ENCODE measurements at places on chromosomes 3 and 15.

- DNase-seq: peak; percentile 80
Measured at GRCh38 chr15:63503739-63504246, 600 bp upstream of the USP3 start.

- no peak for DNase-seq
Measured at GRCh38 chr3:11591391-11592282, 52.1 kb downstream of the VGLL4 start.

DNA sequence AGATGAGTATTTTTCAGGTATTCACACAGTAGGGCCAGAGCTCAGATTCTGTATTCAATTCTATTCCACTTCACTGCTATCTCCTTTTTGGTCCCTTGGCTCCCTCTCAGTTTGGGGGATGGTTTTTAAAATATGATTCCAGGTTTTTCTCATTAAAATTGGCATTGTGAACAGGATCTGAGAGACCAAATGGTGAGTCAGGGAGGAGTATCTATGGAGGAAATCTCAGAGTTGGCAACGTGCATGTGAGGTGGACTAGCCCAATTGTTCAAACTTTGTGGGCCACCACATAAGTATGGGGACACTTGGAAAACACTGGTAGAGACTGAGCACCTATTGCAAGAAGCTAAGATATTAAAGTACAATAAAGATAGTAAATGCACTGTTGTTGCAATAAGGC is 53.9 kb upstream of the TTC14 start:
- no peak for DNase-seq

GRCh38 chr3:152301745-152302181 is 33.0 kb downstream of the MBNL1 start:
- no peak for DNase-seq

GRCh38 chr15:75696854-75697259 is 15.8 kb downstream of the CSPG4 start:
- no peak for DNase-seq

DNA sequence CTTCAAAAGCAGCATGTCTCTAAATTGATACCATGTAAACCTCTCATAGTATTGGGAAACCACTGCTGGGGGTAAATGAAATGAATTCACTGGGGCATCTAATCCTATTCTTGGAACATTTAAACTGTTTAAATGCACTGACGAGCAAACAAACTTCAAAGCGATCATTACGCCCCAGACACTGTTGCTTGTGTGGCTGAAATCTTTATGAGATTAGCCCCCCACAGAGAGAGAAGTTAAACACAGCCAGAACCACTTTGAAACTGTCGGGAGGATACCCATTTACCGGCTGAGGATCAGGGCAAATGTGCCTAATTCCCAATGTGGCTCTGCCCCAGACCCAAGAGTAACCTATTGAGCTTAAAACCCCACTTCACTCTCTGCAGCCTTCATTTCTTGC is 308.4 kb upstream of the CDIN1 start:
- DNase-seq: no peak

DNA sequence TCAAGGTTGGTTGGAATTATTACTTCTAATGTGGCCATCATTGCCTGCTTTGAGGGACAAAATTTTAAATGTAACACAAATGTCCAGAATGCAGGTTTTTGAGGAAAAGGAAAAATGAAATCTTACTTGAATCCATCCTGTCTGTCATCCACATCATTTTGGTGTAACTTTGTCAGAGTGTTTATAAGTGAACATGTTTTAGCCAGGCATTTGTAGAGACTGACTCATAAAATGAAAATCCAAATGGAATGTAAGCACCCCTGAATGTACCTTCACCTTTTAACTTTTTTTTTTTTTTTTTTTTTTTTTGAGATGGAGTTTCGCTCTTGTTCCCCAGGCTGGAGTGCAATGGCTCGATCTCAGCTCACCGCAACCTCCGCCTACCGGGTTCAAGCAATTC is 141.8 kb upstream of the BNIP2 start:
- DNase-seq: no peak

DNA sequence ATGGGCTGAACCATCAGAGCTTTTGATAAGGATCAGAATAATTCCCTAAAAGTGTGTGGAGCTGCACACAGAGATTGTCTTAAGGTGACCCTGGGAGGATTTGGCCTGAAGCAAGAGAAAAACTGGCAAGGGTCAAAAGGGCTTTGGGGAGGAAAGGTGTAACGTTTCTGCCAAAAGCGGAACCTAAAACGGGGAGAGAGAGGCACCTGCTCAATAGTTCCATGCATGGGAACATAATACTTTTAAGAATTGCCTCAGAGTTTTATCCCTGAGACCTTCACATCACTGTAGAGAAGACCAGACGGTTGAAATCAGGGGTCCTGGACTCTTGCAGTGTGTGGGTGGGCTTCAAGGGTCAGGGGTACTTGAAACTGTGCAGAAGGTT is 5.9 kb downstream of the ZNF710 start:
- no peak for DNase-seq
